ENCODE measurements at places on chromosomes 6 and 20.

GRCh38 chr6:34981366-34981765 lies 92.3 kb downstream of the ANKS1A start:
- no peak for DNase-seq

DNA sequence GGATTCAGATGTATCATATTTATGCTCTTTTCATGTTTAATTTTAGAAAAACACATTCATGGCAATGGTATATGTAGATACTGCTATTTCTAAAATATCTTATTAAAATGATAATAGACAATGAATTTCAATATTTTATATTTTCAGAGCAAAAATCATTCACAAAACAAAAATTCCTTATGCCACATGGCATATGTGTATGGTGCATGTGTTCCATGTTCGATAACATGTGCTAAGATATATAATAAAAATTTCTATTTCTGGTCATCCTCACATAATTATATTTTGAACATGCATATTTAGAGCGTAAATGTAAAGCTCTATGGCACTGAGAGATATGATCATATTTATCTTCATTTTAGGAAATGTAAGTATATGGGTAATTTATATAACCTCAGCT lies 606.2 kb upstream of the AGPAT4 start:
- DNase-seq, result no peak

DNA sequence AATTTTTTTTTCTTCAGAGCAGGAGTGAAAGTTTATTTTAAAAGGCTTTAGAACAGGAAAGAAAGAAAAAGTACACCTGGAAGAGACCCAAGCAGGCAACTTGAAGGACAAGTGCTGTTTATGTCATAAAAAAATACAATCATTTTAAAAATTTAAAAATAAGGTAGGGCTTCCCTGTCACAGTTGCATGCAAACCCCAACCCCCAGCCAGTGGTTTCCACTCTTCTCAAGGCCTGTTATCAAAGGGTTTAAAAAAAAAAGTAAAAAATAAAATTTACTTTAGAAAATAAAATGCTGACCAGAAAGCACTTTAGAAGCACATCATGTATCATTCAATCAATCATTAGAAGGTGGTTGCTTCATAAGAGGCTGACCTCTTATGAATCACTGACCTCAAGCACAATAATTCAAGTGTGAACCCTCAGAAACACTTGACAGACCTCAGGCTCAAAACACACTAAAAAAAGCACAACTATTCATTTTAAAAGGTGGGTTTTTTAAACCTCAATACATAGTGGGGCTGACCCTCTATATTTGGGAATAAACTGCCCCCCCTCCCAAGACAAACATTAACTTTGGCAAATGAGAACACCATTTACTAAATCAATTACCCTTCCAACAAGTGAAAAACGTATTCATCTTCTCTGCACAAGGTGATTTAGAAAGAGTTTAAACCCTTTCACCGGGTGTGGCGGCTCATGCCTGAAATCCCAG lies 15.6 kb downstream of the ILRUN start:
- DNase-seq, result no peak

- DNase-seq, result peak; percentile 48
Observed at GRCh38 chr6:125792680-125793079, 1.9 kb downstream of the NCOA7 start.

GRCh38 chr6:144195671-144196270 lies 45.5 kb downstream of the STX11 start:
- DNase-seq, result no peak

DNA sequence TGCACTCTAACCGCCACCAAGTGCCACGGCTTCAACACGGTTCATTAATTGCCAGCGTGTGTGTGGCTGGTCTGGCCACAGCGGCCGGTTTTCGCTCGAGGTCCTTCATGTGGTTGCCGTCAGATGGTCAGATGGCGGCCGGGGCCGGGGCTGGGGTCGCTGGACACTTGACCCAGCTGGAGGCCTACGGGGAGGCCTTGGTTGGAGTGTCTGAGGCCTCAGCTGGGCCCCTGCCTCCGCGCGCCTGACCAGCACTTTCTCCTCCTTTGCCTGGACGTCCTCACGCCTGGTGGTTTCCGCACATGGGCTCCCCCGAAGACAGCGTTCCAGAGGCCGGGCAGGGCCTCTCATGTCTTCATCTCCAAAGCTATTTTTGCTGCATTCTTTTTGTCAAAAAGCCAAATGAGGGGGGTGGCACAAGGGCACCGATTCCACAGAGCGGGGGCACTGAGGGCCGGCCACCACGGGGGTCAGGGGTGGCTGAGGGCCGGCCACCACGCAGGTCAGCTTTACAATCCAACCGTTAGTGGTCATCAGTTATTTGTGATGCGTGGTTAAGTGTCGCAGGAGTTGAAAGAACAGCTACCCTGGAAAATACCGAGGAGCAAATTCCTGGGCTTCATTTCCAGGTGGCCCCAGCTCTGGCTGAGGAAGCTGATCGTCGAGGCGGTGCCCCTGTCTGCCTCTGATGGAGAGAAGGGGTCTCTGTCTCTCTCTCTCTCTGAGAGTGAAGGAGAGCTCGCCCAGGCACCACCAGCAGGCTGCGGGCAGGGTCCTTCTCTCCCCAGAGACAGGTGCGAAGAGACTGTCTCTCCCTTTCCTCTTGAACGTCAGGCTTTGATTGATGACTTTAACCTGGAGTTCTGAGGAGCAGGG lies 50.5 kb upstream of the FRMD1 start:
- no peak for DNase-seq

- DNase-seq, result peak; percentile 84
Observed at GRCh38 chr6:98845211-98846020, 11.0 kb downstream of the POU3F2 start.

GRCh38 chr20:19991854-19992253 lies 25.3 kb upstream of the NAA20 start:
- DNase-seq, result no peak

DNA sequence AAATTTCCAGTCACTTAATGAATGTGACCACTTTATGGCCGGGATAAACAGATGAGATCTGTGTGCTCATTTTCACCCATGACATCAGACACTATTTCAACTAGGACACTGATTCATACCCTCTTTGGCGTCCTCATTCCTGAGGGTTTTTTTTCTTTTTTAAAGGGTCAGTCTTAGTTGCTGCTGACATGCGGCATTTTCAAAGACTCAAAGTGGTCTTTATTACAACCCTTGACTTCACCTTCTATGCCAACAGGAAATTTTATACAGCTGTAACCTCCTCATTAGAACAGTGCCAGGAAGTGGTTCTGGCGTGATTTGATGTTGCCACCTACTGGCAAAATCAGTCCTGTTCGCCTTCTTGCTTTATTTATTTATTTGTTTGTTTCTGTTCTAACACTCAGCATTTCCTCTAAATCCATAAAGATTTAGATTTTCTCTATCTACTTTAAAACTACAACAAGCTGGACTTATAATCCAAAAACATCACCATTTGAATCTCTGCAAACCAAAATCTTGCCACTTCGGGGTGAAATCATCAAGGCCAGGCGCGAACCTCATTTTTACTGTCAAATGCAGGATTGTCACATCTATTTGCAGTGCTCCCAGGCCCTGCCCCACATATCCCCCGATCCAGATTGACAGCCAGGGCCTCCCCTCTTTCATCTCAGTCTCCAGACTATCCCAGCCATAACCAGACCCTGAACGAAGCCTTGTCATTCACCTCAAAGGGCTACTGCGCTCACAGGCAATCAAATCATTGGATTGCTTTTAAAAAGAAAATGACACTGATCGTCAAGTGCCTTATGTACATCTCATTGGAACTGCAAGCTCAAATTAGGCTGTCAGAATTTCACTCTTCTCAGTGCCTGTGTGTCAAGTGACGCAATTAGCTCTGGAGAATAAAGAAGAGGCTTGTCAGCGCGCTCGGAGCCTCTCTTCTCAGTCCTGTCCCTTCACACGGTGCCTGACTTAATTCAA lies 77.5 kb downstream of the C6orf118 start:
- peak; percentile 49 for DNase-seq

GRCh38 chr6:132931936-132932514 lies 117.7 kb downstream of the RPS12 start:
- no peak for DNase-seq

GRCh38 chr20:19688031-19688806 lies 69.8 kb upstream of the RIN2 start:
- DNase-seq, result peak; percentile 75
